ENCODE measurements at places on chromosomes 12 and 14.

GRCh38 chr12:122515275-122515674 lies 11.5 kb downstream of the RSRC2 start:
- DNase-seq = no peak

- no peak for DNase-seq
These were observed 262.3 kb downstream of the NUAK1 start for GRCh38 chr12:105876396-105876927.

DNA sequence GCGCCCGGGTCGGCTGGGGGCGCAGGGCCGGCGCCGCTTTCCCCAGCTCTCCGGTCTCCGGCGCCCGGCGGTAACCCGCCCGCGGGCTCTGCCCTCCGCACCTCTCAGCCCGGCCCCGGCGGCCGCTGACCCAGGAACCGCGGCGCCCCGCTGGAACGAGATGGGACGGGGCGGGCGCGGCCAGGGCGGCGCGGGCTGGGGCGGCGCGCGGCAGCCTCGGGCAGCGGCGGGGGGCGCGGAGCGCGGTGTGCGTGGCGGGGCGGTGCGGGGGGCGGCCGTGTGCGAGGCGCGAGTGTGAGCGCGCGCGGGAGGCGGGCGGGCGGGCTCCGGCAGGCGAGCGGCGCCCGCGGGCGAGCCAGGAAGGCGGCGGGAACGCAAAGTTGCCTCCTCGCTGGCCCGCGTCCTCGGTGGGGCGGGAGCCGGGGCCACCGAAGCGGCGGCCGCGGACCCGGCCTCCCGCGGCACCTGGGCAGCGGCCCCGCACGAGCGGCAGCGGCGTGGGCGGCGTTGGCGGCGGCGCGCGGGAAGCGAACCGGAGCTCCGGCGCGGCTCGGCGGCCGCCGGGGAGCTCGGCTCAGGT lies 671 bp upstream of the DIO3 start:
- no peak for DNase-seq

- no peak for DNase-seq
These were observed 1.1 kb downstream of the ADSS1 start for GRCh38 chr14:104724981-104725771.

GRCh38 chr14:63988579-63988978 lies 135.8 kb downstream of the SYNE2 start:
- no peak for DNase-seq

Data from activated T-cell treated with anti-CD3 and anti-CD28 coated beads for 4 hours (primary cell).